ENCODE measurements at places on chromosomes 16 and 17.
A peak's percentile ranks its signal among the peaks of the same experiment; 100 is the strongest.

DNA sequence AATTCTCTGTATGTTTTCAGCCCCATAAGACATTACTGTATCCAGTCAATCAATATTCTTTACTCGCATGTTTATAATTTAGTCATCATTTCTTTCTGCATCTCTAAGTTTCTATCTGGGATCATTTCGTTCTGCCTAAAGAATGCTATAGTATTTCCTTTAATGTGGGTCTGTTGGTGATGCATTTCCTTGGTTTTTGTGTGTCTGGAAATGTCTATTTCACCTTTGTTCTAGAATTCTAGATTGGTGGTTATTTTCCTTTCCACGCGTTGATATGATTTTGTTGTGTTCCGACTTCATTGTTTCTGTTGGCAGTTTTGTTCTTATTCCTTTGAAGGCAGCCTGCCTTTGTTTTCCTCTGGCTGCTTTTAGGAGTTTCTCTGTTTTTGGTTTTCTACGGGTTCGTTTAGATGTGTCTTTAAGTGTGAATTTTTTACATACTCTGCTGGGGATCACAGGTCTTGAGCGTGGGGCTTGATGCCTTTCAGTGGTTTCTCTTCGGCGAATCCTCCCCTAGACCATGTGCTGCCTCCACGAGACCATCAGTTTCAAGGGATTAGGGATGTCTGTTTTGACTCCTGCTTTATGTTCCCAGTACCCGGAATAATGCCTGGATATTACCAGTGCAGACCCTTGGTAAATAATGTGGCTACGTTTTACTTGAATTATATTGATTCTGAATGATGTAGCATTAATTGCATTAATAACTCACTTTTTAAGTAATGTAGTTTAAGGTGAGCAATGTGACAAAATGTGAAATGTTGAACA lies 23.5 kb downstream of the POLR3E start:
- ATAC-seq = no peak

DNA sequence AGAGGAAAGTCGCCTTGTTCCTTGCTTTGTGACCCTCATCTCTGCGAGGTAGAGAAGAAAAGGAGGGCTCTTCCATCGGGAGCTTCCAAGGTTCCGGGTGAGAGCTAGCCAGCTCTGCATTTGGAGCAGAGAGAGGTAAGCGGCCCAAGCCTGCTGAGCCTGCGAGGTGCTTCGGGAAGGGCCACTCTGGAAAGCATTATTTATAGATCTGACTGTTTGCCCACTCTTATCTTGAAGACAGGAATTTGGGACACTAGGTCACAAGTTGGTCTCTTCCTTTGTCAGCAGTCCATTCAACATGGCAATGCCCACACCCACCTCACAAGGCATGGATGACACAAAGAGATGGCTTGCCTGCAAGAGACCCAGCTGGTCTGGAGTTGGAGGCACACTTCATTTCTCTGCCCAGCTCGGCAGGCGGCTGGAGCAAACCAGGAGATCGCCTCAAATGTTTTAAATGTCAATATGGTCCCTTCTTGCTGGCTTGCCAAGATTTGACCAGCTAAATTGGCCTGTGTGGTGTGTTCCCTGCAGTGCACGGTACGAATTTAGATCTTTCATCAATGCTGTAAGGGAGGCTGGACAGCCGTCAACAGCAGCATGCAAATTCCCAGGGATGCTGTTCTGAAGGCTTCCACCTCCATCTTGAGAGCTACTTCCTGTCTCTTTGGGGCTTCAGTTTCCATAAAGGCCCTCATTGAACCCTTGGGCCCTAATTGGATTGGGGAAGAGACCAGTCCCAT lies 19.5 kb downstream of the CBX4 start:
- no peak for ATAC-seq

- no peak for ATAC-seq
Observed at GRCh38 chr16:46787909-46788308, 39.8 kb upstream of the MYLK3 start.

DNA sequence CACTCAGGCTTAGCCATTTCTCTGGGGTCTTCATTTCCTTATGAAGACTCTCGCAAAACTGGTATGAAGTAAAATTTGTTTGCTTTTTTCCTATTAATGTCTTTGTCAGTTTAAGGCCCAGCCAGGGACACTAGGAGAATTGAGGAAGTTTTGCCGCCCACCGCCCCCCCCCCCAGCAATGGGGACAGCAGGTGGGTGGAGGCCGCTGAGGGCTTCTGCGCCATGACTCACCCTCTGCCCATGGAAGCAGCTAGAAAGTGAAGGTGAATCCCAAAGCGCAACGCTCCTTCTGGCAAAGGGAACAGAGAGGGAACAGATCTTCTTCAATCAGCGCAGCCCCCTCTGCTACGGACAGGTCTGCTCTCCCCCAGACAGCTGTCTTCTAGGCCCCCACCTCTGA lies 49.7 kb downstream of the MARF1 start:
- ATAC-seq = no peak

DNA sequence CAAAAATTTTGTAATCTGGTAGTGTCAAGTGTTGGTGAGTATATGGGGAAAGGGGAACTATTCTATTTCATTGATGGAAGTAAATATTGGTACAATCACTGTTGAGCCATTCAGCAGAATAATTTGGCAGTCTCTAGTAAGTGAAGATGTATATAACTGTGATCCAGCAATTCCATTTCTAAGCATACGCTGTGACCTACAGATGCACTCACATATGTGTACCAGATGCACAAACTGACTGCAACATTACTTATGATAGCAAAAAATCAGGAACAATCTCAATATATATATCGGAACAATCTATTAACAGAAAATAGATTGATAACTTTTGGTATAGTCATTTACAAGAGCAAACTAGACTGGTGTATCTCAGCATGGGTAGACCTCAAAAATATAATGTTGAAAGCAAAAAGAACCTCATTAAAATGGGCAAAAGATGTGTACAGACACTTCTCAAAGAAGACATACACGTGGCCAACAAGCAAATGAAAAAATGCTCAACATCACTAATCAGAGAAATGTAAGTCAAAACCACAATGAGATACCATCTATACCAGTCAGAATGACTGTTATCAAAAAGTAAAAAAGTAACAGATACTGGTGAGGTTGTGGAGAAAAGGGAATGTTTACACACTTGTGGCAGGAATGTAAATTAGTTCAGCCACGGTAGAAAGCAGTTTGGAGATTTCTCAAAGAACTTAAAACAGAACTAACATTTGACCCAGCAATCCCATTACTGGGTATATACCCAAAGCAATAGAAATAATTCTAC lies 20.7 kb downstream of the ADAP2 start:
- ATAC-seq = peak; percentile 35

DNA sequence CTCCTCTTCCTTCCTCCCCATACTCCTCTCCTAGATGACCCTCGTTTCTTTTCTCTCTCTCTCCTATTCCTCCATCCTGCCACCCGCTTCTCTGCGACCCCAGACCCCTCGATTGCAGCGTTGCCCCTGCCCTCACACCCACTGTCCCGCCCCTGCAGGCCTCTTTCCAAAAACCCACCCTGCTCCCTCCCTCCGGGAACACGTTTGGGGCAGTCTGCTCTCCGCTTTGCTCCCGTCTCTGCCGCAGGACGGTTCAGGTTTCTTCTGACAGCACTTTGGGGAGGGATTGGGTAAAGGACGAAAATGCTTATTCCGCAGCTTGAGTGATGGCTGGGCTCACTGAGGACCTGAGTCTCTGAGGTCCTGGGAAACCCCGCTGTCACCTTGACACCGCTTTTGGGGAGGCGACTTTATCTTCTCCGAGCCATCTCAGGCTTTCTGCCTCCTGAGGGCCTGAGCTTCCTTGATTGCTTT lies 690 bp downstream of the NDE1 start:
- peak; percentile 56 for ATAC-seq

DNA sequence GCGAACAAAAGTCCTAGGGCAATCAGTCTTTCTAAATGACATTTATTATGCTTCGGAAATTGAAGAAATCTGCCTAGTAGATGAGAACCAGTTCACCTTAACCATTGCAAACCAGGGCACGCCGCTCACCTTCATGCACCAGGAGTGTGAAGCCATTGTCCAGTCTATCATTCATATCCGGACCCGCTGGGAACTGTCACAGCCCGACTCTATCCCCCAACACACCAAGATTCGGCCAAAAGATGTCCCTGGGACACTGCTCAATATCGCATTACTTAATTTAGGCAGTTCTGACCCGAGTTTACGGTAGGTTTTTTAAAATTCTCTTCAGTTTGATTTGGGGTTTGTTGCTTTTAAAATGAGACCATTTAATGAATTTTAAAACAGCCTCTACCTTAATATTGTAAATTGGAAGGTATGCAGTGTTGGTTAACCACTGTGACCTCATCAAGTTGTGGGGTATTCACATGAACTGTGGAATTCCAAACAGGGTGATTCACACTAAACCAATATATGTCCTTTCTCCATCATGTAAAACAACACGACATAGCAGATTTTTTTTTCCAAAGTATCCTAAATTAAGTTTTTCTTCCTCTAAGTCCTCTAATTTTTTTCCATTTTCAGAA lies 6.2 kb upstream of the EVI2A start:
- ATAC-seq = peak; percentile 89

- ATAC-seq = no peak
Observed at GRCh38 chr17:10197721-10198508, 491 bp downstream of the GAS7 start.

GRCh38 chr17:73320601-73321264 lies 8.9 kb upstream of the CDC42EP4 start:
- ATAC-seq = peak; percentile 34

GRCh38 chr16:8901320-8901861 lies 19.2 kb downstream of the LITAFD start:
- ATAC-seq = no peak

- ATAC-seq = peak; percentile 78
Observed at GRCh38 chr16:66478733-66479511, 51.8 kb downstream of the BEAN1 start.

DNA sequence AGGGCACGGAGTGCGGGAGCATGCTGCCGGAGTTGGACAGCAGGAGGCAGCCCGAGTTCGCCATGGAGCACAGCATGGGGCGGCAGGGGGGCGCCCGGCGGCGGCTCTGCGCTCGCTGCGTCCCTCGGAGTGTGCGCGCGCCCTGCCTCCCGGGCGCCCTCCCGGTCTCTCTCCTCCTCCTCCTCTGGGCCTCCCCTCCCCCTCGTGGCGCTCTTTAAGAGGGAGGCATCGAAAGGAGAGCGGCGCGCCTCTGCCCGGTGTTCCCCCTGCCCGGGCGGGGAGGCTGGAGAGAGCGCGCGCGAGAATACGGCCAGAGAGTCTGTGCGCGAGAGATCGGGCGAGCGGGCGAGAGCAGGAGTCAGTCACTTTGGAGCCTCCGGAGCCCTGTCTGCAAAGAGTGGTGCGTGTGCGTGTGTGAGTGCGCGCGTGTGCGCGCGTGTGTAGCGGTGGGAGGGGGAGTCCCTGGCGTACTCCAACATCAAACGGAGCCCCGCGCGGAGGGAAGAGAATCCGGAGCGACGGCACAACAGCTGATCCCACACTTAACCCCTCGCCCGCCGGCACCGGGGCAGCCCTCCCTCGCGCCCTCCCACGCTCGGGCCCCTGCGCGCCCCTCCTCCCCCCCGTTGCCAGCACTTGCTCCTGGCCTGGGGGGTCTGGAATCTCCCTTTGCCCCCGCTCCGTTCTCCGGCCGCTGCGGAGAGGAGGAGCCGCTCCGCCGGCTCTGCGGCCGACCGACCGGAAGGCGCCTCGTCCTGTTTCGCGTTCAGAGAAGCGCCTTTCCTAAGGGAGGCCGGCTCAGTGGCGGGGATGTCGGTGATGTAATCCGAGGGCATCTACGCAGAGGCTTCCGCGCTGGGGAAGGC lies 108.9 kb downstream of the ENGASE start:
- ATAC-seq = peak; percentile 42

GRCh38 chr17:78416791-78417530 lies 38.5 kb downstream of the PGS1 start:
- no peak for ATAC-seq

DNA sequence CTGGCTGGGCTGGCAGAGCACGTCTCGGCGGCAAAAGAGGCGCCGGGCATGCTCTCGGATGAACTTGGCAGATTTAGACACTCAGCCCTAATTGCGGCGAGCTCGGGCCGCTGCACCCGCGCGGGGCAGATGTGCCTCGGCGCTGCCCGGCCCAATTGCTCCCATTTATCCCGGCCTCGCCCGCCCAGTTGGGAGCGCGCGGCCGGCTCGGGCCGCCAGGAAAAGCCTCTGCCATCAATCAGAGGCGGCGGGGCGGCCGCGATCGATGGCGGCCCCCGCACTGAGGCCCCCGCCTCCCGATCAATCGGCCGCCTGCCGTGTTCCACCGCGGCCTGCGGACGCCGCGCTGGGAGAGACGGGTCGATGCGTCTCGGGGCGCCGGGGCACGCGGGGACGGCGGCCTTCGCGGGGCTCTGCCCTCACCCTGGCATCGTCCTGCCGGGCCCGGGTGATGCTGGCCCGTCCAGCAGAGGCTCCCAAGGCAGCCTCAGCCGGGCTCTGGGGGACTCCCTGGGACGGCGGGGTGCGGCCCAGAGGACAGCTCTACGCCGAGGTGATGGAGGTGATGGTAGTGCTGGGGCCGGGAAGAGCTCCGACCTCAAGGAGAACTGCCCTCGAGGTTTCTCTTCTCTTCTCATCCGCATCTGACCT lies 200.9 kb upstream of the N4BP1 start:
- ATAC-seq = no peak

DNA sequence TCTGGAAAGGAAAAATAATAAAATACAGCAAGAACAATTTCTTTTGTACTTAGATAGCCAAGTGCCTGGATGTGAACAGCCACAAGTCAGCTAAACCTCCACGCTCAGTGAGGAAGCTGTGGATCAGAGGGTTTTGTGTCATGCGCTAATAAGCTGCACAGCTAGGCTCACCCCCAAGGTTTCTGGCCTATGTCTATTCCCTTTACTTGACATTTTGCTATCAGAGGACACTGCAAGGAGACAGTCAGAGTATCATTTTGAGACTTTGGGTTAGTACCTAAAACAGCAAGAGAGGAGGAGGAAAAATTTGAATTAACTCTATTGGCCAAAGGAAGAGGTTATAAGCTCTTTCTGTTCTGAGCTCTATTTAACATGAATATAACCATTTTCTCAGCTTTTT lies 139.3 kb downstream of the KCNJ2 start:
- no peak for ATAC-seq

All from SK-N-SH treated with all-trans-retinoic acid at 6 μM for 48 hours (cell line).